ENCODE measurements at places on chromosomes 12 and 14.
A peak's percentile ranks its signal among the peaks of the same experiment; 100 is the strongest.

DNA sequence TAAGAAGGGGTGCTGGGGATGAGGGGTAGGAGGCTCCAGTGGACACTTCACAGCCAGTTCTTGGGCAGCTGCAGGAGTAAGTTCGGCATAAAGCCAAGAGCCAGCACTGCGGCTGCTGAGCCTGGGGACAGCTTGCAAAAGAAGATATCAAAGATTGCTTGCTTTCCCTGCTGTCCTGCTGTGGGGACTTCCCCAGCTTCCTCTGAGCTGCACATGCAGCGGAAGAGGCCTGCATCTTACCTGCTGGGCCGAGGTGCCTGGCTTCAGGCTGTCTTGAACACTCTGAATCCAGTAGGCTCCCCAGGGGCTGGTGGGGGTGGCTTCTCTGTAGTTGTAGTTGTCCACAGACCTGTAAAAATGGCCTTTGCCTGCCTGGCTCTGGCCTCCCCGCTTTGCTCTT lies 1.3 kb downstream of the CHGA start:
- no peak for DNase-seq

GRCh38 chr12:10740182-10740581 lies 17.1 kb upstream of the YBX3 start:
- no peak for DNase-seq

DNA sequence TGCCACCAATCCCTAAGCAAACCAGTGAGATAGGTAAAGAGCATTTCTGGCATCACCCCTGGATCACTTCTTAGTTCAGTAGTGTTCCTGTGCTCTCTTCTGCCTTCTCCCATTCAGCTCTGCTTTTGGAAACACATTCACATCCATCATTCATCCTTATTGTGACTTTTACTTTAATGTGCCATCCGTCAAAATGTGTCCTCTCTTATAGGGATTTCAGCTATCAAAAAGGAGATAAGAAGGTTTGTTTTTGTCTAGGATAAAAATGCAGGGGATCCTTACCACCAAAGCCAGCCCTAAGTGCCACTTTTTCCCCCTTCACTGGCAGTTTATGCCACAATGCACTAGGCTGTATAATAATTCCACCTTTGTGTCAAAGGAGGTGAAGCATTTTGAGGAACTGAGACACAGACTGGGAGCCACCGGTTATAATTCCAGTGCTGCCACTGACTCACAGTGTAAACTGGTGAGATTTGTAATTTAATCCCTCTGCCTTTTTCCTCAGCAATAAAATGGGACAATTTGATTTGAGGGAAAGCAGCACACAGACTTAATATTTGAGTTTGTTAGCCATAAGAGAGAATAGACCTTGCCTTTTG lies 158.6 kb downstream of the PAX9 start:
- no peak for DNase-seq

DNA sequence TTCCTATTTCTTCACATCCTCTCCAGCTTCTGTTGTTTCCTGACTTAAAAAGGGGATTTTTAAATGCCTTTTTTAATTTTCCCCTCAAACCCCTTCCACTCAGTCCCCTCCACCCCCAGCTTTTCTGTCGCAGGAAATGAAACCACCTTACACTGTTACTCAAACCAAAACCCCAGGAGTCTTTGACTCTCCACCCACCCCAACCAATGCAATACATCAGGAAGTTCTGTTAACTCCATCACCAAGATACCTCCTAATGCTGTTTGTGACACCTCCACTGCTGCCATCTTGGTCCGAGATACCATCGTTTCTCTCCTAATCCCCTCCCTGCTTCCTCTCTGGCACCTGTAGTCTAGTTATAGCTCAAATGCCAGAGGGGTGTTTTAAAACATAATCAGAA lies 25.4 kb upstream of the CPM start:
- DNase-seq = peak; percentile 68

GRCh38 chr14:24196071-24197055 lies 1.1 kb upstream of the TM9SF1 start:
- DNase-seq = no peak

GRCh38 chr12:30902596-30902995 lies 24.0 kb upstream of the TSPAN11 start:
- DNase-seq = no peak

DNA sequence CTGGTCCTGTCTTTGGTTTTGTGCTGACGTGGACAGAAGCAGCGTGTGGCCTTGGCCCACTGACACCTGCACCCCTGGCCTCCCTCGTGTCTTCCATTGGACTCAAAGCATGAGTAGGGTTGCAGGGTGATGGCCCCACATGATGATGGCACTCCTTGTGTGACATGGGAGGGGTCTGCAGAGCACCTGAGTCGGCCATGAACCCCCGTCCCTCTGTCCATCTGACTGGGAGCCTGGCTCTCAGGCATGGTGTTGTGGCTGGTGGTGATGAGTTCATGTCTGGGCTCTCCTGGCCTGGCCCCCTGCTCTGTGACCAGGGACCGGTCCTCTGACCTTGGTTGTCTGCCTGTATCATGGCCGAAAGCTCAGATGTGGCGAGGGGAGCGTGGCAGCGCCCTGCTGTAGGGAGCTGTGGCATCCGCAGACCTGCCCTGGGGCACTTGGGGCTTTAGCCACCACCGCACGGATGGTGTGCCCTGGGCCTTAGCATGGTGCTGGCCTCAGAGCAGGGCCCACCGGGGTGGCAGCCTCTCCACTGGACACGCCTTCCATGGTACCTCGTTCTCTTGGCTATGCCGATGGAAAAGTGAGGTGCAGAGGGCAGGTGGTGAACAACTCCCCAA lies 16.7 kb downstream of the ULK1 start:
- DNase-seq = no peak

- no peak for DNase-seq
Measured at GRCh38 chr12:24408305-24408704, 458.8 kb upstream of the SOX5 start.

- DNase-seq = no peak
Measured at GRCh38 chr14:102078831-102079699, 7.8 kb downstream of the HSP90AA1 start.

- DNase-seq = peak; percentile 18
Measured at GRCh38 chr12:79737875-79738718, 47.3 kb upstream of the PAWR start.

- no peak for DNase-seq
Measured at GRCh38 chr12:6839482-6840201, 1.1 kb upstream of the GNB3 start.

- peak; percentile 56 for DNase-seq
Measured at GRCh38 chr14:55077170-55078151, 26.0 kb downstream of the MAPK1IP1L start.

DNA sequence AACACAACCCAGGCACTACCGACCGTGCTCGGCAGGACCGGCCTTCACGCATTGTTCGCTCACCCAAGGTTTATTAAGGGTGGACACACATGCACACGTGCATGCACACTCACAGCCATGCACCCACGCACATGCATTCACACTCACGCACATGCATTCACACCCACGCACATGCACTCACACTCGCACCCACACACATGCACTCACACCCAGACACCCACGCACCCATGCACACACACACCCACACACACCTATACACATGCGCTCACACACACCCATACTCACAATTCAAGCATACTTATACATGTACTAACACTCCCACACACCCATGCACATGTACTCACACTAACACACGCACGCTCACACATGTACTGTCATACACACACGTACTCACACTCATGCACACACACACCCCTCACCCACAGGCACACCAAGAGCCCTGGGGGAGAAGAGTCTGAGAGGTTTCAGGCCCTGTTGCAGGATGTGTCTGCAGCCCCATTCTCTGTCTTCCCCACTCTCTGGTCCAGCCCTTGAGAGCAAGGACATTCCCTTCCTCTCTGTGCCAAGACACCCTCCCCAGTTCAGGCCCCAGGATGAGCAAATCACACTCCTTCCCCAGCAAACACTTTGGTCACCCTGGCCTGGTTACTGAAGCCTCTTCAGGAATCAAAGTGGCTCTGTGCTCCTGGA lies 49.4 kb upstream of the BCL11B start:
- DNase-seq = no peak

DNA sequence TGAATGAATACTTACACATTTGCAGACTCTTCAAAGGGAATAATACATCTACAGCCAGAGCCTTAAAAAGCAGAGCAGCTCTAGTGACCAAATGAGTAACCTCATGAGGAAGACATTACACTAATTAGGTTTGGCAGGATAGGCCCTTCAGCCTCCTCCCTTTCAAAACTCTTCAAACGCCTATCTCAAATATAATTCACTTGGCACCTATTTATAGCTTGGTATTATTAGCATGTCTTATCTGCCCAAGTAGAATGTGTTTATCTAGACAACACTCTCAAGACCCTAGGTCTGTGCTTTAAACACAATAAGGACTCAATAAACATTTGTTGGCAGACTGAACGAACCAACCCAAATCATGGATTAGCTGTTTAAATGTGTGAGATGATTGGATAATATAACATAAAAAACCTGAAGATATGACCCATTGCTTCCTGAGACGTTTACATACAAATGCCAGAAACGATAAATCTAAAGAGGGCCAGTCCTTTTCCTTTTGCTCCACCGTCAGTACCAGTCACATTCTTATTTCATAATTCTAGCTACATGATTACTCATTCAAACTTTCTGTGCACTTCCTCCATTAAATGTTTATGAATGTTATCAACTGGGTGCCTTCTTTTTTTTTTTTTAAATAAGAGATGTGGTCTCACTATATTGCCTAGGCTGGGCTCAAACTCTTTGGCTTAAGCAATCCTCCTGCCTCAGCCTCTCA lies 123.3 kb downstream of the CEP83 start:
- no peak for DNase-seq

All from activated CD4-positive, alpha-beta memory T cell treated with anti-CD3 and anti-CD28 coated beads for 36 hours (primary cell).